Stimulated activated CD4-positive, alpha-beta T cell treated with anti-CD3 and anti-CD28 coated beads, Interleukin-12 subunit alpha, Interleukin-12 subunit beta, amount 100 ng/mL, for 24 hours (primary cell): ENCODE measurements at places on chromosomes 7 and 10.

DNA sequence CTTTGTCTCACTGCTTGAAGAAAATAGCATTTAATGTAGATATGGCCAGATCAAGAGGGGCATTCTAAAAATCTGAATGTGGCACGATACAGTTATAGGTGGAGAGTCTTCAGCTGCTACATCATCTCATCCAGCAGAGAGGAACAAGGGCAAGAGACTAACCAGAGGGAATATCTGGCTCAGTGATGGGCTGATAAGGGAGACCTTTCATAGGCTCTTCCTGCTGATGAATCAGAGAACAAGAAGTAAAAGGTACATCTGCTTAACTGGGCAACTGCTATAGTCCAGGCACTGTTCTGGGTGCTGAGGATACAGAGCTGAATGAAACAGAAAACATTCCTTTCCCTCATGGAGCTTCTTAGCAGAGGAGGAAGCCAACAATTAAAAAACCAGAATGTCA, 37.9 kb downstream of the PIP4K2A start:
- no peak for DNase-seq

GRCh38 chr7:146232604-146233003, 116.0 kb downstream of the CNTNAP2 start:
- DNase-seq = no peak

- DNase-seq = no peak
Measured at GRCh38 chr10:62264702-62265436, 3.8 kb downstream of the RTKN2 start.

DNA sequence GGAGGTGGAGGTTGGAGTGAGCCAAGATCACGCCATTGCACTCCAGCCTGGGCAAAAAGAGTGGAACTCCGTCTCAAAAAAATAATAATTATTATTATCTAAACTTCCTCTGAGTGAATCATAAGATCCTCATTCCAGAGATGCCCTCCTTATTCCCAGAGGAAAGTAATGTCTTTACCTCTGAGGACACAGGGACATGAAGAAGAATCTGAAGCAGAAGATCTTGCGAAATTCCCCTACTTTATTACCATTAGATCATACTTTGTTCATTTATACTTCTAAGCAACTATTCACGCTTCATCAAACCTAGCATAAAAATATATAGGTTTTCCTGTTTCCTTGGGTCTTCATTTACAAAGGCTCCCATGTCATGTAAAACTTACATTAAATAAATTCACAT, 143.1 kb downstream of the ETV1 start:
- DNase-seq = no peak

DNA sequence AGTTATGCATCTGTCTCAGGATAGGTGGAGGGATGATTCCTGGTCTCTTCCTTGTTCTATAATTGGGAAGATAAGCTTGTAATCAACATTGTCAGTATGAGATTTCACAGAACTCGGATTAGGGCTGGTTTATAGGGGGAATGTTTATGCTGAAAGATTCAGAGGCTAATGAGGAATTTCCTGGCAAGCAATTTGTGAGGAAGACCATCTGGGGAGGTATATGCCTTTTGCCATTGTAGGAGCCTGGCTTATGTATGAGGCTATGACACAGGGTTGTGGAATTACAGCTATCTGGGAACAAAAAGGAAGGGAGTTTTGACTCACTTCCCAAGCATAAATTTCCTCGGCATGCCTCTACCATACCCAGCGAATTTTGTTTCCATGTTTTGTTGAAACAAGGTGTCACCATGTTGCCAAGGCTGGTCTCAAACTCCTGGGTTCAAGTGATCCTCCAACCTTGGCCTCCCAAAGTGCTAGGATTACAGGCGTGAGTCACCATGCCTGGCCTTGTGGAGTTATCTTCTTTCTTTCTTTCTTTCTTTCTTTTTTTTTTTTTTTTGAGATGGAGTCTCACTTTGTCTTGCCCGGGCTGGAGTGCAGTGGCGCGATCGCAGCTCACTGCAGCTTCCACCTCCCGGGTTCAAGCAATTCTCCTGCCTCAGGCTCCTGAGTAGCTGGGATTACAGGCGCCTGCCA, 1.6 kb upstream of the COPS6 start:
- DNase-seq = no peak

DNA sequence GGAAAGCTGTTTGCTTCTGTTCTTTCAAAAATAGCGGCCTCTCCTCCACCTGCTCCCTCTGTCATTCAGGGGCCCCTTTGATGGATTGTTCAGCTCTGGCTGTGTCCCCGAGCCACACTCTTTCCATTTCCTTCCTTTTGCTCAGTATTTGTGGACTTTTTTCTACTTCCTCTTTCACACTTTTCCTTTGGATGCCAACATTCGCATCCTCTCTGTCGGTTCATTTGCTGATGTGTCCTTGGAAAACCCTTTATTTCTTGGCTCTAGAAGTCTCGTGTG, 11.7 kb upstream of the PWWP2B start:
- no peak for DNase-seq
